Activated naive CD8-positive, alpha-beta T cell treated with anti-CD3 and anti-CD28 coated beads, Interleukin-2, amount 10 ng/mL, durations not matched to agents 7 days and 5 days (primary cell): ENCODE measurements at places on chromosomes 3 and 15.
A peak's percentile ranks its signal among the peaks of the same experiment; 100 is the strongest.

GRCh38 chr3:81485444-81485865, 276.0 kb downstream of the GBE1 start:
- no peak for DNase-seq

- no peak for DNase-seq
Measured at GRCh38 chr3:167653760-167654159, at the start of gene WDR49. WDR49 (minus strand) TSS chr3:167653942; CDS start chr3:167653425, 517 bp downstream.

- DNase-seq: no peak
Measured at GRCh38 chr3:180633722-180634121, 31.8 kb downstream of the TTC14 start.

GRCh38 chr15:66884661-66885237, 180.7 kb upstream of the SMAD3 start:
- DNase-seq: peak; percentile 14

DNA sequence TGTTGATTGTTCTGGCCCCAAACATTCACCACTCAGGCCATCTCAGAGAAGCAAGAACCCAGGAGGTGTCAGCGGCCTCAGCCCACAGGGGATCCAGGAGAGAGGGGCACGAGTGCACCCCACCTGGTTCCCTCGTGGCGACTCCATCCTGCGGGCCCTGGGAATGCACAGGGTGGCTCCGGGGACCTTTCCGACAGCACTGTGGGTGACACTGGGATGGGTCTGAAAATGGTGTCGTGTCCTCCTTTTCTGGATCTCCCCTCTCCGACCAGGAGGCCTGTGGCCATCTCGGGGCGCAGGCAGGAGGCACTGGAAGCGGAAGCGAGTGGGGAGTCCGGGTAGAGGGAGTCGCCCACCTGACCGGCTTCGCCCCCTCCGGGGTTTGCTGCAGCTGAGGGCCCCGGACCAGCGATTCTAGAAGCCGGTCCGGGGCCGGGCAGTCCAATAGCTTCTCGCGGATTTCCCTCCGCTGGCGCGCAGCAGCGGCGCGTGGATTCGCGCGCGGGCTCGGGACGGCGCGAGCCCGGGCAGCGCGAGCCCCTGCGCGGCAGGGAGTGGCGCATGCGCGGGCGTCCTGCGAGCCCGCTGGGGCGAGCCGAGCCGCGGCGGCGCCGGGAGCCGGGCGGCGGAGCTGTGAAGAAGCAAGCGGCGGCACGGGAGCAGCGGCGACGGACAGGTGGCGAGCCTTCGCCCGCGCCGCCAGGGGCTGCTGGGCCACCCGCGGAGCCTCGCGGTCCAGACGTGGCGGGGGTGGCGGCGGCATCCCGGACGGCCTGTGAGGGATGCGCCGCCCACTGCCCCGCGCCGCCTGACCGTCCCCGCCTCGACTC, at the start of gene DOCK3:
Gene DOCK3 (plus strand): TSS at position 579 of the 830 bp plus-strand sequence. CDS start 337 bp downstream, outside the sequence.
- DNase-seq: peak; percentile 84

GRCh38 chr3:168088106-168088720, 7.5 kb downstream of the GOLIM4 start:
- DNase-seq: no peak

- DNase-seq: no peak
Measured at GRCh38 chr15:85584872-85585271, 204.5 kb downstream of the AKAP13 start.

DNA sequence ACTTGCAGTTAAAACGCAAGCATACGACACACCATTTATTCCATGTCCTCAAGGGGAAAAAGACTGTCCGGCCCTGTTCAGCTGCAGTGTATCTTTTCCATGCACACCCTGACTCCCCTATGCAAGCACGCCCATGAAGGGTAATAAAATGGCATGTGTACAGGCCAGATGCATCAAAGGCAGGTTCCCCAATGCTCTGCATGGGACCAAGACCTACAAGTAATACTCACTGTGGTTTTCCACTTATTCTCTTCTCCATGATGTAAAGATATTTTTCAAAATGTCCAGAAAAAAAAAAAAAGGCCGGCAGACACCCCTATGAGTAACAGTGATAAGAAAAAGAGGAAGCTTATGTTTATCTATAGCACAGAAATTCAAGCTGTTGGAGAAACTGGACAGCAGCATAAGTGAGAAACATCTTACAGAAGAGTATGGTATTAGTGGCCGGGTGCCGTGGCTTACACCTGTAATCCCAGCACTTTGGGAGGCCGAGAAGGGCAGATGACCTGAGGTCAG, 70.8 kb downstream of the MCF2L2 start:
- no peak for DNase-seq

DNA sequence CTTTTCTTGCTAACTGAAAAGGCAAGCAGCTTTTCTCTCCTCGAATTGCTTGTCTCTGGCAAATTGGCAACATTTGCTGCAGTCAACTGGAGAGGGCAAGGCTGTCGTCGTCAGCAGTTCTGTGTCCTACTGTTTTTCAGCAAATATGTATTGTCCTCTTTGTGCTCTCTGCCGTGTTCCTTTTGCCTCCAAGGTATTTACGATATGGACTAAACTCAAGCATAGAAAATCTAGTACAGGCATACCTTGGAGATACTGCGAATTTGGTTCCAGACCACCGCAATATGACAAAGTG, 558 bp upstream of the SLC30A4 start:
- no peak for DNase-seq

DNA sequence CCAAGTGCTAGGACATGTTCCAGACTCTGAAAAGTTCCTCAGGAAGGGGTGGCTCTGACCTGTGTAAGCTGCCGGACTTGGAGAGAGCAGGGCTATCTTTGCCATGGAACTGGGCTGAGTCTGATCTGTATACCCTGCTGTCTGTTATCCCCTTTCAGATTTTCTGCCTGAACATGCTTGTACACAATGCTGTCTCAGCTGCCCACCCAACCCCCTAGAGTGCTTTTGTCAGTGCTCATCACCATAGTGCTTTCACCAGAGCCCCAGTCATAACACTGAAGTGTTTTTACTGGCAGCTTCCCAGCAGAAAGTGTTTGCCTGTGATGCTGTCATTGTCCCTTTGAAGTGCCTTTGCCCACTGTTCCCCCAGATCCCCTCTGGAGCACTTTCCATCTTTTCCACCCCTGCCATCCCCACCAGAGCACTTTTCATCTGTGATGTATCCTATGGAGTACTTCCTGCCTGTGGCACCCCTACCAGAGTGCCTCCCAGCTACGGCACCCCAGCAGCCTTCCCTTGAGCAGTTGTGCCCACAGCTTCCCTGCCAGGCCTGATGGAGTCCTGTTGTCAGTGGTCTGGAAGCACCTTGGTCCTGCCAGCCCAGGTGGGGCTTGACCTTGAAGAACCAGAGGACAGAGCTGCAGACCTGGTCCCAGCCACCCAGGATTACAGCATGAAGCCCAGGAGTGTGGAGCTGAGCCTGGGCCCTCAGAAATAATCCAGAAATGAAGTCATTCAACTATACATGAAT, 397.7 kb downstream of the DIPK2A start:
- DNase-seq: no peak

- no peak for DNase-seq
Measured at GRCh38 chr3:73319179-73319769, 257.8 kb downstream of the EBLN2 start.

- no peak for DNase-seq
Measured at GRCh38 chr3:101544161-101544850, 17.4 kb upstream of the TRMT10C start.

- DNase-seq: no peak
Measured at GRCh38 chr3:64921281-64922065, 233.7 kb upstream of the ADAMTS9 start.

DNA sequence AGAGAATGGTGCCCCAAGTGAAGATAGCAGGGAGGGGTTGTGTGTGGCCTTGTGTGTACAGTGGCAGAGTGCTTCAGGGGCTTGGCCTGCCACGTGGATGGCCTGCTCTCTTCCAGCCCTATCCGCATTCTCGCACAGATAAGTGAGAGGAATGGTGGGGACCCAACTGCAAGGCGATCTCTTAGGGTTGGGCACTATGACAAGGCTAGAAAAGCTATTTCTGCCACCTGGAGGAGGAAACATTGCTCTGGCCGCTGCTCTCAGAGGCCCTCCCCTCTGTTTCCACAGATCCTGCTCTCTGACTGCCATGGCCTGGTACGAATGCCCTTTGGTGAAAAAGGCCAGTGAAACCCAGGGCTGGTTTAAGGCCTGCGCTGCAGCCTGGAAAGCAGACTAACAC, 20.6 kb downstream of the EEFSEC start:
- DNase-seq: no peak

- no peak for DNase-seq
Measured at GRCh38 chr15:97470417-97470816, 490.1 kb upstream of the ARRDC4 start.

DNA sequence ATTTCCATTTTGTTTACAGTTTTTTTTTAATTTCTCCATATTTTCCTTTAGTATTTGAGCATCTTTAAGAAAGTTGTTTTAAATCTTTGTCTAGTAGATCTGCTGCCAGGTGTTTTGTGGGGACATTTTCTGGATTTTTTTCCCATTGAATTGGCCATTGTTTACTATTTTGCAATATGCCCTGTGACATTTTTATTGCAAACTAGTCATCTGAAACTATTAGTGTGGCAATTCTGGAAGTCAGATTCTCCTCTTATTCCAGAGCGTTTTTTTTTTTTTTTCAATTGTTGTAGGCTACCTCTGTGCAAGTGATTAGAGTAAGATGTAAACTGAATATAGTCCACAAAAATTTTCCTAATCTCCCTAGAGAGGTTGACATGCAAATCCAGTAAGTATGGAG, 334.2 kb downstream of the PYDC2 start:
- DNase-seq: no peak

DNA sequence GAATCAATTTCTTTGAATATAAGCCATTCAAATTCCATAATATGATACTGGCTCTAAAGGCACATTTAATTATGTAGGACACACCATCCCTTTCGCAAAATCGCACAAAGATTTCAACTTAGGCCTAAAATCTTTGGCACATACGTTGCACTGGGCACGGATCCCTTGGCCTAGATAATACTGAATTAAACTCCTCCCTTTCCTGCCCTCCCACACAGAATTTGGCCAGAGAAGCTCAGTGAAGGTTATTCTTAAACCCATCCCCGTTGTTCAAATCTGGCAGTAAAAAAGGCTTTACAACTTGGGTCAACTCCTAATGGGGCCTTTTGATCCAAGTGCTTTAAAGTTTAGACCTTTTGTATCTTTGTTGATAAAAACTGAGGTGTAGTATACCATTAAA, 247.2 kb downstream of the PTPRG start:
- DNase-seq: no peak

DNA sequence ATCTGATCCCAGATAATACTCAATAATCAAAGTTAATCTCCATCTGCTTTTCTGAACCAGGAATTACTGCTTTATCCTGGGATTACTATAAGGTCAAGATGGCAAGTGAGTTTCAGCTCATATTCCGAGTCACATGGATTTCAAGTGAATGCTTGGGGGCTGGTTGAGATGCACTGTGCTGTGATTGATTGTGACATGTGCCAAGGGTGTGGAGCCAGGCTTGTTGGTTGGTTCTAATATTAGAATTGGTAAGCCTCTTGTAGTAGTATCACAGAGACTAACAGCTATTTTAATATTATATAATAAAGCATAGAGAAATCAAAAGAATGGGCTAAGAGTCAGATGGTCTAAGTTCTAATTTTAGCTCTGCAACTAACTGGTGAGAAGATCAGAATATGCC, 74.2 kb upstream of the ICE2 start:
- DNase-seq: no peak

DNA sequence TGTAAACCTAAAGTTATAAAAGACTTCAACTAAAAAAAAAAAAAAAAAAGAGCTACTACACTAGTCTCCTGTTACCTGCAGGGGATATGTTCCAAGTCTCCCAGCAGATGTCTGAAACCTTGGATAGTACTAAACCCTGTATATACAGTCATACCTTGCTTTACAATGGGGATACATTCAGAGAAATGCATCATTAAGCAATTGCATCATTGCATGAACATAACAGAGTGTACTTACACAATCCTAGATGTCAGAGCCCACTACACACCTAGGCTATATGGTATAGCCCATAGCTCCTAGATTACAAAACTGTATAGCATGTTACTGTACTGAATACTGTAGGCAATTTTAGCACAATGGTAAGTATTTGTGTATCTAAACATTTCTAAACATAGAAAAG, 119.1 kb downstream of the GMPS start:
- DNase-seq: no peak

GRCh38 chr15:70879401-70879800, 12.8 kb downstream of the THAP10 start:
- no peak for DNase-seq

- DNase-seq: no peak
Measured at GRCh38 chr15:68488290-68488689, 56.3 kb upstream of the ITGA11 start.

DNA sequence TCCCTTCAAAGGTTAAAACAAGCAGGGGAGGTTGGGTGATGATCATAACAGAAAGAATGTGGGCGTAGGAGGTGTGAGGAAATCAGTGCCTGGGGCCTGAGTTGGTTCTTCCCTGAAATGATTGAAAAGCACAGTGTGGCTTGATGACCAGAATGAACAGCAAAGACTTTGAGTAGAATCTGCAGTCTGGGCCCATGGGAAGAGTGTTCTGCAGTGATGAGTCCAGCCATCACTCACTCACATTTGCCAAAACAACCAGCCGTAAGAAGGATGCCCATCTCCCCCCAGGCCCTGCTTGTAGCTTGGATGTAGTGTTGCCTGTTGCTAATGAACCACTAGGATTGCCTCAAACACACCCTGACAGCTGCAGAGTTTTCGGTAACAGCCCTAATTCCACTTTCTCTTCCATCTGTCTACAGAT, 67.9 kb downstream of the VGLL3 start:
- no peak for DNase-seq

DNA sequence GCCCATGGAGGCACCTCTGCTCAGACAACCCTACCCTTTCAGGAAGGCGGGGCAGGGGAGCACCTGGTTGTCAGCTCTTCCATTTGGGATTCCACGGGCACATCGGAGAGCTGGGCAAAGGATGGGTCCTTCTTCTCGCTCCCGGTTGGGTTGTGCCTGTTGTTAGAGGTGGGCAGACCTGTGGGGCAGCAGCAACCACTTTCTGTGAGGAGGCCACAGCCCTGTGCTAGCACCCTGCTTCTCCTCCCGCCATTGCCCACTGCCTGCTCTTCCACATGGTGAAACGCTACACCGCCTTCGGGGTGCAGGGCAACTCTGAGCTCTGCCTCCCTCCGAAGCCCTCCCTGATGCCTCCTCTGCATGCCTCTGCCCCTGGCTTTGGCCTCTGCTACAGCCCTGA, 7.0 kb upstream of the HHATL start:
- no peak for DNase-seq

DNA sequence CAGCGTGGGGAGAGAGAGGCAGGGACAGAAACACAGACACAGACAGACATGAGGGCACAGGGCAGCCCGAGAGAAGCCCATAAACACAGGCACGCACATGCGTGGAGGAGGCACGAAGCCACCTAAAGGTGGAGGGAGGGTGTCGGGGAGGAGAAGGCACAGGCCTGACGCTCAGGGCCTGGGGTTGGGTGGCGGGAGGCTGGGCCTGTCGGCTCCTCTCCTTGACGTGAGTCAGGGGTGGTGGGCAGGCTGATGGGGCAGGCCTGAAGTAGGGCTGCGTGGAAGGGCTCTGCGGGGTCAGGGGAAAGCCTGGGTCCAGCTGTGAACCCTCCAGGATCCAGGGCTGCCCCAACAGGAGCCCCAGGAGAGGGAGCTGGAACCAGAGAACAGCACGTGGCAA, 74.2 kb downstream of the EPHB3 start:
- DNase-seq: no peak

GRCh38 chr3:195010551-195011100, 260.3 kb downstream of the XXYLT1 start:
- no peak for DNase-seq
